ENCODE measurements at places on chromosomes 5 and 9.
A peak's percentile ranks its signal among the peaks of the same experiment; 100 is the strongest.

GRCh38 chr5:96807075-96807654 lies 580 bp downstream of the ERAP1 start:
- DNase-seq, result peak; percentile 91

- no peak for DNase-seq
Measured at GRCh38 chr5:63230754-63231153, 652.1 kb downstream of the LRRC70 start.

- DNase-seq, result no peak
Measured at GRCh38 chr5:54398191-54398590, 57.3 kb upstream of the HSPB3 start.

- DNase-seq, result no peak
Measured at GRCh38 chr5:65831276-65831675, 95.1 kb upstream of the ERBIN start.

DNA sequence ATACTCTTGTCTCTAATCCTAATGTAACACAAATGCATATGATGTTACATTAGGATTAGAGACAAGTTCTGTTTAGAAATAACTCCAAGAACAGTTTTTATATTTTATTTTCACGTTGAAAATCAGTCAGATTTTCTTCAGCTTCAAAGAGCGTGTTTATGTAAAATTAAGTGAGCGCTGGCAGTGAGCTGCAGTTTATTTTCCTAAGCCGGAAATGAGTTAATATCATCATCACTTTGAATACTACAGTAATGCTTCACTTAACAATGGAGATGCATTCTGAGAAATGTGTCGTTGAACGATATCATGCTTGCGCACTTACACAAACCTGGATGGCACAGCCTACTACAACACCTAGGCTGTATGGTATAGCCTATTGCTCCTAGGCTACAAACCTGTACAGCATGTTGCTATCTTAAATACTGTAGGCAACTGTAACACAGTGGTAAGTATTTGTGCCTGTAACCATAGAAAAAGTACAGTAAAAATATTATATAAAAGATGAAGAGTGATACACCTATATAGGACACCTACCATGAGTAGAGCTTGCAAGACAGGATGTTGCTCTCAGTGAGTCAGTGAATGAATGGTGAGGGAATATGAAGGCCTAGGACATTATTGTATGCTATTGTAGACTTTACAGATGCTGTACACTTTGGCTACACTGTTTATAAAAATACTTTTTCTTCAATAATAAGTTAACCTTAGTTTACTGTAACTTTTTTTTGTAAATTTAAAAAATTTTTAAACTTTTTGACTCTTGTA lies 65.9 kb upstream of the C5orf46 start:
- no peak for DNase-seq

DNA sequence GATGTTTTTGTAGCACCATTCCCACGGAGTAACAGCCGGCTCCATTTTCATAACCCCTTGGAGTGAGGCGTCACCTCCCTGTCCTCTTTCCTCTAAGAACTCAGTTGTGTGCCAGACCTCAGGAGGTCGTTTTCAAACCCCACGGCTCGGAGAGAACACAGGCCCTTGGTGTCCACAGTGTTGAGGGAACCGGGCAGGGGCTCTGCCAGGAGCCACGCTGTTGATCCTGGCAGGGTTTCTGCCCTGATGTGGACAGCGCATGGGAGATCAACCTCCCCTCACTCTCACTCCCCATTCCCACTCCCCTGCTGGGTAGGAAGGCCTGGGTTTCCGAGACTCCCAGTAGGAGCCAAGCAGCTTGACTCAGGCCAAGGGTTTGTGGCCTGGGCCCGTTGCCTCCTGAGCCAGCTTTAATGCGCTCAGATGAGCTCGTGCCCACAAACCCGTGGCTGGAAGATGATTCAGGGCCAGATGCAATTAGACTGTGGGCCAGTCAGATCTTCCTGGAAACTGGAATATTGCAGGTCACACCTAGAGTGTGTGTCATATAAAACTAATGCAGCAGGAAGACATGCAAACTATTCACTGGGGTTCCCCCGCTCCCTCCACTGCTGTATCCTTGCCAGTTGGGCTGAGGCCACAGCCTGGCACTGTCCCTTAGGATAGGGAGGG lies 133.4 kb downstream of the SLC12A2 start:
- no peak for DNase-seq

GRCh38 chr5:125679522-125679921 lies 743.7 kb upstream of the GRAMD2B start:
- no peak for DNase-seq

DNA sequence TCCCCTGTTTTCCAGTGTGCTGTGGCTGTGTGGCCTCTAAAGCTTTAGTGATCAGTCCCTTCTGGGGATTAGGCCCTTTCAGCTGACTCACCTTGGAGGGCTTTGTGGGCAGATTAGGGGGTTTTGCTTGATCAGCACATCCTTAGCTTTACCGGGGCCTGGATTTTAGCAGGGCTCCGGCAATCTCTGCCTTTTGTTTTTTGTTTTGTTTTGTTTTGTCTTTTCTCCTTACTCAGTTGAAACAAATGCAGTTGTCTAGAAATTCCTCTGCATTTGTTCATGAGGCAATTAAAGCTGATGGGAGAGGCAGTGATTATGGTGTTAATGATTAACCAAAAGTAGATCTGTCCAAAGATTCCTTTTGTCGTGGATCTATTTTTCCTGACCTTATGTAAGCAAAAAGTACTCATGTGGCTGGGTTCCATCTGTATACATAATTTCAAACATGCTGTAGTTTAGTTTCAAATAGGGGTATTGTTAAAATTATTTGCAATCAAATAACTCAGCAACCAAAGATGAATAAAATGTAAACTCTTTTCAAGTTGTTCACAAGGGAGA lies 5.2 kb upstream of the TDRD7 start:
- no peak for DNase-seq

GRCh38 chr5:9156282-9156681 lies 389.6 kb downstream of the SEMA5A start:
- DNase-seq, result peak; percentile 44

DNA sequence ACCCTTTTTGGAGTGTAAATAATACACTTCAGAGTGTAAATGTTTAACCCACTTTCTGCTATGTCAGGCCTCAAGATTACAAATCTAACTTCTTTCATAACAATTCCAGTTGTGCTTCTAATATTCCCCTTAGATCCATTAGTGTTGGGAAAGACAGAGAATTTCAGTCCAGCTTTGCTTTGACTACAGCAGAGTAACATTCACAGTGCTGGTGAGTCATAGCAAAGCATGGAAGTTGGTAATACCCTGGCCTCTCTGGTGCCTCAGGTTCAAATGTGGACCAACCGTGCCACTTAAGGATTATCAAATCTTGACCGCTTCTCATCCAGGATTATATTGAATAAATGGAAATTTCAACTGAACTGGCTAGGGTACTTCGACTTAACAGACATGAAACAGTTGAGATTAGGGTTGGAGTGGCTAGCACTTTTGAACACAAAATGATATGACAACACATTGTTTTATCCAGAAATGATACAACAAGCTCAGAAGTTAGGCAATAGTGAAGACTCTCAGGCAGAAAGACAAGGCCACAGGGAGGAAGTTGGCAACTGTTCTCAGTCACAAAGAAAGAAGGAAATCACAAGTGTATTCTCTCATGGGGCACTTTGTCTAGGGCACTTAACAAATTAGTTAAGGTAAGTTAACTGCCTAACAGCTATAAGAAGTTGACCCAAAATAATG lies 24.4 kb upstream of the RASA1 start:
- no peak for DNase-seq

DNA sequence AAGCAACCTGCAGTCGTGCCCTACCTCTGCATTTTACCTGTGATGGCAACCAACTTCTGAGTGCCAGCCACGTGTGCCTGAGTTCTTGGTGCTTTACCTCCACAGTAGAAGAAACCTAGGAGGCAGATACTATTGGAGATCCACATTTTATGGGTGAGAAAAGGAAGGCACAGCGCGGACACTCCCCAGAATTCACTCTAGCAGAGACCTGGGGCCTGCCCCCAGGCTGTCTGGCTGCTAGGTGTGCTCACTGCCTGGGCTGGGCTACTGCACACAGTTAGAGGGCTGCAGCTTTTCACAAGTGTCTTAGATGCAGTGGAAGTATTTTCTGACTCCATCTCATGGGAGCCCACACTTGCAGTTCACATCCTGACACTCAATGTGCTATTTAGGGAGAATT lies 598.8 kb upstream of the ADAMTS16 start:
- DNase-seq, result no peak

GRCh38 chr5:11504065-11504885 lies 400.0 kb downstream of the CTNND2 start:
- DNase-seq, result no peak

GRCh38 chr5:138775034-138775433 lies 21.8 kb downstream of the CTNNA1 start:
- DNase-seq, result no peak

GRCh38 chr5:151905557-151905961 lies 19.1 kb downstream of the GLRA1 start:
- no peak for DNase-seq

GRCh38 chr9:93683331-93684134 lies 107.1 kb downstream of the PHF2 start:
- no peak for DNase-seq

DNA sequence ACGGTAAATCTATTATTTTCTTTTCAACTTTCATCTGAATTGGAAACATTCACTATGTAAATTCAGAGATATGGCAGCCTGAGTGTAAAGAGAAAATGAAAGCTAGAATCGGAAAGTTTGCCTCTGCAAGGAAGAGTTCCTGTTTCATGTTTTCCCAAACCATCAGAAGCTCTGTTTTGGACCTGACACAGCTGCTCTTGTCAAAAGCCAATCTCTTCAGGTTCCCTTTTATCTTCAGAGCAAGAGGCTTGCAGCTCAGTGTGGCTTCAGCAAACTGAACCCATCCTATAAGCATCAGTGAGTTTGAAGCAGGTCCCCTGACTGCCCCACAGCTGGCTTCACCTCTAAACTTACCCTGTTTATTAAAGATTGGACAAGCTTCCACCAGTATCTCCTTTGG lies 1099.7 kb downstream of the DTWD2 start:
- no peak for DNase-seq

GRCh38 chr9:21097817-21098216 lies 20.1 kb upstream of the IFNB1 start:
- DNase-seq, result no peak

DNA sequence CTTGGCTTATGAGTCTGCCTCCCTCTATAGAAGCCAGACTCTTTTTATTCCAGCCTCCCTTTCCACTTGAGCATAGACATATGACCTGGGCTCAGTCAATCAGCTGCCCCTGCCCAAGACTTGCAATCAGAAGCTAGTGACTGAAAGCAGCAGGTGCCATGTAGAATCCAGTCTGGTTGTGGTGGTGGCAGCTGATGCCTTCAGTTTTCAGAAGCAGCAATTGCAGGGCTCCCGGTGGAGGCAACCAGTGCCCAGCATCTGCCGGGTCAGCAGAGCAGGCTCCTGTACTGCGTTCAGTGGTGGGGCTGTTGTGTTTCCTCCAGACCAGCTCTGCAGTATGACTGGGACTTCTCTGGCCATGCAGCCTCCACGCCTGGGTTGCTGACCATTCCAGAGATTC lies 53.9 kb upstream of the PALM2AKAP2 start:
- no peak for DNase-seq

DNA sequence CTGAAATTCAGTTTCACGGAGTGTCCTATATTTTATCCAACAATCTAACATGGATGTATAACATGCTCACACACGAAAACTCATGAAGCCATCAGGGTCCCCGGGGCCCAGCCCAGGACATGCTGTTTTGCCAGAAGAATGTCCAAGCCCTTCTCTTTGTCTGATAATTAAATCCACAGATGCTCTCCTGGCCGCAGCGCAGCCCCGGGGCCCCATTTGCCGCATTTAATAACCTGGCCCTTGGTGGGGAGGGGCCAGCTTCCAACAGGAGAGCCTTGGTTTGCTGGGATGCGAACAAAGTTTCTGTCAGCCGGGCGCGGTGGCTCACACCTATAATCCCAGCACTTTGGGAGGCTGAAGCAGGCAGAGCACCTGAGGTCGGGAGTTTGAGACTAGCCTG lies 30.0 kb downstream of the PLPP7 start:
- DNase-seq, result no peak

- DNase-seq, result no peak
Measured at GRCh38 chr9:109775516-109775915, 4.5 kb upstream of the PALM2AKAP2 start.

DNA sequence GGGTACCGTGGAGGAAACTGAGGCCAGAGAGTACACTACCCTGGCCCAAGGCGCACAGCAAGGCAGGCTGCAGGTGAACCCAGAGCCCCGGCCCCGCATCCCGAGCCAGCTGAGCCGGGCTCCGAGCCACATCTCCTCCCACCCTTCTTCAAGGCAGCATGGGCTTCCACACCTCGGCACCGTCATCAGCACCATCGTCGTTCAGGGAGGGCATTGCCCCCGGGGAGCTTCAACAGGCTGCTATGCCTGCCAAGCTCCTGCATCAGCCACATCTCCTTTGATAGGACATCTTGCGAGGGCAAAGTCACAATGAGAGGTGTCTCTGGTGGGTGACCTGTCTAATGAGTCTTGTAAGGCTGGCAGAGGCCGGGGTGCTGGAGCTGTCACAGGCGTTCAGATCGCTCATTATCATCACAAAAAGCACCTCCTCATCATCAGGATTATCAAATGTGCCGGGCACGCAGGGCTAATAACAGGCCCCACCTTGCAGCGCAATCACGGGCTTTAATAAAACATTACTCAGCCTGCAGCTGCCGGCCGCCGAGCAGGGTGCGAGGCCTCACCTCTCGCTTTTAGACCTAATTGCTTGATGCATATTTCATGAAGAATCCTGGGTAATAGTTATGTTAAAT lies 20.0 kb upstream of the SLC25A51 start:
- no peak for DNase-seq

DNA sequence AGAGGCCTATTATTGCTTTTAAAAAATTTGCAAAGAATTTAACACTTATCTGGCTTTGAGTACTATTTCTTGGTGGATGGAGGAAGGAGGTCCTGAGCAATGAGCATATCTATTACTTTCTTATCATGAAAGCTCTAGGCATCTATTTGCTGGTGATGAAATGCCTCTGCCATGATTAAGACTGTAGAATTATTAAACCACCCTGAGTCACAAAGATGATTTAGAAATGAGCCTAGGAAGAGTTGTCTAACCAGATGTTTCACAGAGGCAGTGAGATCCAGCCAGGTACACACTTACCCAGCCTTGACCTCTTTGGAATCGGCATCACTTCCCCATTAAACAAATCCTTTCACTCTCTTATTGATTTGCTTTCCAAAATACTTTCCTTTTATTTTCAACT lies 304.4 kb upstream of the KIF2A start:
- no peak for DNase-seq

GRCh38 chr9:30078195-30078594 lies 2306.2 kb upstream of the ACO1 start:
- DNase-seq, result no peak

DNA sequence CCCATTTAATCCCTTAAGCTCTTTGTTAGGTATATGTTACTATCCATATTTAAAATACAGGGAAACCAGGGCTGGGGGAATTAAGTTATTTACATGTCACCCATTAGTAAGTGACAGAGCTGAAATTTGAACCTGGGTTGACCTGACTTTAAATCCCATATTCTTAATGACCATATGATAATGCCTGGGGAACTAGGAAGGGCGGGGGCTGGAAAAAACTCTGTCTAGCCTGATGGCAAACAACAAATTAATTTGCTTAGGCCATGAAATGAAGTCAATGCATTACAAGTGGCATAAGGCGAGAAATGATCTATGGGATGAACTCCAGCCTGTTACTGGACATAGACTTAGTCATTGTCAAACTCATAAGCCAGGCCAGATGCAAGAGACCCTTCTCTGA lies 325.7 kb upstream of the WWC1 start:
- no peak for DNase-seq

- no peak for DNase-seq
Measured at GRCh38 chr9:5578698-5579085, 50.2 kb upstream of the RIC1 start.

GRCh38 chr9:91391412-91391811 lies 29.7 kb upstream of the AUH start:
- no peak for DNase-seq

GRCh38 chr9:132239999-132240840 lies 78.4 kb downstream of the NTNG2 start:
- no peak for DNase-seq

All from C1 segment of cervical spinal cord (tissue), 14 donors.